ENCODE measurements at places on chromosomes 3 and 15.

DNA sequence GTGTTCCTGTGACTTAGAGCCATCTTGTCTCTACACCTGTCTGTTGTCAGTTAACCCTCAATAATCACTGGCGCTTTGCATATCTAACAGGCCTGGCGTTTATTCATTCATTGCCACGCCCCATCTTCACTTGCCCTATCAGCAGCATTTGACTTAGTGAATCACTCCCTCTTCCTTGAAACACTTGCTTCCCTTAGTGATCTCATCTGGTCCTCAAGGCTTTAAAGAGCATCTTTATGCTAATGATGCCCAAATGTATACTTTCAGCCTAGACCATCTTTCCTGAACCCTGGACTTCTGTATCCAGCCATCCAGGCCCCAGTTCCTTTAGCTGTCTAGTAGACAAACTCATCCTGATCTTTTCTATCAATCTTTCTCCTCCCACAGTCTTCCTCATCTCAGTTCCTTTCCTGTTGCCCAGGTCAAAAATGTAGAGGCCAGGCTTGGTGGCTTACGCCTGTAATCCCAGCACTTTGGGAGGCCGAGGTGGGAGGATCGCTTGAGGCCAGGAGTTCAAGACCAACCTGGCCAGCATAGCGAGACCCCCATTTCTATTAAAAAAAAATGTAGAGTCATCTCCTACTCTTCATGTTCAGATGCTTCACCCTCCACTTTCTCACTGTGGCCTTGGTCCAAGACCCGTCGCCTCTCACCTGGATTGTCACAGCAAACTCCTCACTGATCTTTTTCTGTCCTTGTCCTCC lies 1.4 kb upstream of the IGDCC4 start:
- DNase-seq: no peak

DNA sequence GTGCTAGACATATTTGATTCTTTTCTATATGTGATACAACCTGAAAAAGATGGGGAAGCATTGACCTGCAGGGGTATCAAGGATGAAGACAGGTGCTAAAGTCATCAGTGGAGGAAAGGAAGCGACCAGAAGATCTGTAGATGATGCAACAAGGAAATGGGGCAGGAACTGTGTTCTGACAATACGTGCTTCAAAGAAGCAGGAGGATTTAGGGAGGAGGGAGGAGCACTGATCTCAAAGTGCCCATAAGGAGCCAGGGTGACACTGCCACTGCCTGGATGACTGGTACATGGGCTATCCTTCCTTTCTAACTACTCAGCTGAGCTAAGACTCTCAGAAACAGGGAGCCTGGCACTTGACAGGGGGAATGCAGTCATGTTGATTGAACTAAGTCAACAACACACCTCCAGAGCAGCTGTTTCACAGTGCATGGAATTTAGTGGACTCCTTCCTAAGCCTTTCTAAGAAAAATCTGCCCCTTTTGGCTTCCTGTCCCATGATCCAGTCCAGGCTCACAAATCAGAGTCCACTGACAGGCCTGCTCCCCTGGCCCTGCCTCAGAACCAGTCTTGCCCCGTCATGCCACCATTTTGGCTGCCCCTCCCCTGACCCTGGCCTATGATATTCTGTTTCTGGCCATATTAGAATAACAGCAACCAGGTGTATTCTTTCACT lies 12.0 kb downstream of the LYSMD4 start:
- no peak for DNase-seq

DNA sequence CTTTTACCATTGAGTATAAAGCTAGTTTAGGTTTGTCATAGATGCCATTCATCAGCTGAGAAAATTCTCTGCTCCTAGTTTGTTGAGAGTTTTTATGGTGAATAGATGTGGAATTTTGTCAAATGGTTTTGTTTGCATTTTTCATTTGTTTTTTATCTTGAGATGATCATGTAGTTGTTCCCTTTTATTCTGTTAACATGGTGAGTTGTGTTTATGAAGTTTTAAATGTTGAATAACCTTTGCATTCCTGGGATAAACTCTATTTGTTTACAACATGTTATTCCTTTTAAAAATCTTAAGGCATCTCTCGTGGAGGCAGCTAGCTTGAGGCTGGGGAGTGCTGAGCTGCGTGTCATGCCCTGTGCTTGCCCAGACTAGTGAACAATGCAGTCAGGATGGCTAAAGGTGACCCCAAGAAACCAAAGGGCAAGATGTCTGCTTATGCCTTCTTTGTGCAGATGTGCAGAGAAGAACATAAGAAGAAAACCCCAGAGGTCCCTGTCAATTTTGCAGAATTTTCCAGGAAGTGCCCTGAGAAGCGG lies 48.5 kb downstream of the ANAPC13 start:
- DNase-seq: no peak

- DNase-seq: no peak
Measured at GRCh38 chr3:43559961-43560360, 61.9 kb downstream of the ANO10 start.

DNA sequence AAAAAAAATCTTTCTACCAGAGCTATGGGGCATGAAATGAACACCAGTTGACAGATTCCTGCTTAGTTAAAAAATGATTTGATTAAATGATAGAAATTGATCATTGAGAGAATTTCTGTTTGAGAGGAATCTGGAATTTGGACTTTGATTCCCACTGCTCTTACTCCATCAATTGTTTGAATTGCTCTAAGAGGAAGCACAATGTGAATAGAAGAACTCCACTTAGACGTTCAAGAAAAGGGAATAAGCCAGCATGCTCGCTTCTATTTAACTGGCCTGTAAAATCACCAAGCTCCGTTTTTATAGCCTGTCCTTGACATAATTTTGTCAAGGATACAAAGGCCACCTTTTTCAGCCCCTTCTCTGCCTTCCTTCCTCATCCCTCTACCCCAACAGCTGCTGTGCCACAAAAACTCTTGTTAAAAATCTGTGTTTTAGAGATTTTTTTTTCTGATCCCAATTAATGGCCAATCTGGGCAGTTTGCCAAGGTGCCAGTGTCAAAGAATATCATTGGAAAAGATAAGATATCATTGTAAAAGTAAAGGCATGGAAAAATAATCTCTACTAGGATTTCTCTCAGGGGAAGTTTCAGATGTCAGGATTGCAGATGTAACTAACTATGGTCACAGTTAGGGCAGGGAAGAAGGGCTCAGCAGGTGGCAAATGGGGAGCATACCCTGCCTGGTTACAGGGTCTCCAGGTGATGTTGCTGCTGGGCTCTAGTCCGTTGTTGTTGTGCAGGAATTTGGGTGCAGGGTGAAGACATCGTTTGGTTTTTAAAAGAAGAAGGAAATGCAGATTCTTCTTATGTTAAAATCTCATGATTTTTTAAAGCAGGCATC lies 301.8 kb upstream of the PDZRN3 start:
- DNase-seq: no peak

DNA sequence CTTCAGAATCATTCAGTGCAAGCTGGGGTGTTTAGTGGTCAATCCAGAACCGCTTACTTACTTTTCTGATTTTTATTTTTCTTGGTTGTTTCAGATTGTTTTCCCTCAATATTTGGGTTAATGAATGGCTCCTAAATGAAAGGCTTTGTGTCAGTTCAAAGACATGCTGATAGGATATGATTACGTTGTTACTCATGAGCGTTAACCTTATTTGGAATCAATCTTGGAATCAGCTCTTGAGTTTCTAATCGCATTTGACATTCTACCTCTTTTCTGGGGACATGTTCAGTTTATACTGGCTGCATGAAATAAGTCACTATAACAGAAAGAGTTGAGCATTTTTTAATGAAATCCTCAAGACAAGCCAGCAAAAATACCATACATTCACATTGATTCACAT lies 50.2 kb downstream of the ATP11B start:
- no peak for DNase-seq

- no peak for DNase-seq
Measured at GRCh38 chr3:127762787-127763105, 59.6 kb downstream of the MGLL start.

DNA sequence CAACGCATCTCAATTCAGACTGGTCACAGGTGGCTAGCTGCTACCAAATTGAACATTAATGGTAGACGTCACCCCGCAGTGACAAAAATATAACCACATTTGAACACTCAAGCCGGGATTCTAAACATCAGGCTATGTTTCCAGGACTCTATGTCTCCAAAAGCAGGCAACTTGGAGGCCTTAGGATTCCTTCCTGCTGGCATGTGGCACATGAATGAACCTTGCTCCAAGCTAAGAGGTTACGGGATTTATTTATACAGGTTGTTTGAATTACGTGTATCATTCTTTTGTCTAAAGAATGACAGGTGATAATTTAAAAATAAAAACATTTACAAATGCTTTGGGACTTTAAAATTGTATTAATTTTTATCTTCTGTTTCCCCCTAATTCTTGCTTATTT lies 864.4 kb upstream of the CFAP20DC start:
- DNase-seq: no peak
